ENCODE measurements at places on chromosomes 13 and 19. TPM values are rescaled to one million over a fixed set of nuclear protein-coding genes. Genes with fewer than 3 reads are reported as not detected.

The PRODH2 gene
- not detected for total RNA-seq

The DIRAS1 gene
- 0.59 TPM for total RNA-seq

The ZNF419 gene
- total RNA-seq = 21.7 TPM

The PLVAP gene
- total RNA-seq = not detected

The CD79A gene
- under 0.01 TPM for total RNA-seq

The SLC25A41 gene
- total RNA-seq = not detected

The KLK8 gene
- not detected for total RNA-seq

The ITPKC gene
- total RNA-seq = 15.1 TPM

The PROZ gene
- not detected for total RNA-seq

The KIR2DL1 gene
- not detected for total RNA-seq

The DLL3 gene
- total RNA-seq = 0.32 TPM

The NXNL1 gene
- total RNA-seq = not detected

The KLK4 gene
- not detected for total RNA-seq

The YJEFN3 gene
- total RNA-seq = 0.89 TPM

The GSX1 gene
- not detected for total RNA-seq

The FFAR3 gene
- total RNA-seq = not detected

The NLRP11 gene
- total RNA-seq = not detected

The RFX2 gene
- total RNA-seq = 3.3 TPM

The NLRP9 gene
- total RNA-seq = not detected

The RASL11A gene
- 2.6 TPM for total RNA-seq

The ZNF66 gene
- total RNA-seq = 1.8 TPM

The DACH1 gene
- not detected for total RNA-seq

The APLP1 gene
- 15.4 TPM for total RNA-seq

The KLF5 gene
- total RNA-seq = 1.1 TPM

The NCAN gene
- not detected for total RNA-seq

The HCST gene
- total RNA-seq = 1.2 TPM

The CAB39L gene
- total RNA-seq = 10.8 TPM

The PNMA8B gene
- 1.2 TPM for total RNA-seq

The SIGLEC6 gene
- total RNA-seq = not detected

The IGFL1 gene
- not detected for total RNA-seq

The SHISA7 gene
- not detected for total RNA-seq

The IGFL2 gene
- 0.05 TPM for total RNA-seq
